ENCODE measurements at places on chromosomes 6 and 20. TPM values are rescaled to one million over a fixed set of nuclear protein-coding genes. Genes with fewer than 3 reads are reported as not detected.

DNA sequence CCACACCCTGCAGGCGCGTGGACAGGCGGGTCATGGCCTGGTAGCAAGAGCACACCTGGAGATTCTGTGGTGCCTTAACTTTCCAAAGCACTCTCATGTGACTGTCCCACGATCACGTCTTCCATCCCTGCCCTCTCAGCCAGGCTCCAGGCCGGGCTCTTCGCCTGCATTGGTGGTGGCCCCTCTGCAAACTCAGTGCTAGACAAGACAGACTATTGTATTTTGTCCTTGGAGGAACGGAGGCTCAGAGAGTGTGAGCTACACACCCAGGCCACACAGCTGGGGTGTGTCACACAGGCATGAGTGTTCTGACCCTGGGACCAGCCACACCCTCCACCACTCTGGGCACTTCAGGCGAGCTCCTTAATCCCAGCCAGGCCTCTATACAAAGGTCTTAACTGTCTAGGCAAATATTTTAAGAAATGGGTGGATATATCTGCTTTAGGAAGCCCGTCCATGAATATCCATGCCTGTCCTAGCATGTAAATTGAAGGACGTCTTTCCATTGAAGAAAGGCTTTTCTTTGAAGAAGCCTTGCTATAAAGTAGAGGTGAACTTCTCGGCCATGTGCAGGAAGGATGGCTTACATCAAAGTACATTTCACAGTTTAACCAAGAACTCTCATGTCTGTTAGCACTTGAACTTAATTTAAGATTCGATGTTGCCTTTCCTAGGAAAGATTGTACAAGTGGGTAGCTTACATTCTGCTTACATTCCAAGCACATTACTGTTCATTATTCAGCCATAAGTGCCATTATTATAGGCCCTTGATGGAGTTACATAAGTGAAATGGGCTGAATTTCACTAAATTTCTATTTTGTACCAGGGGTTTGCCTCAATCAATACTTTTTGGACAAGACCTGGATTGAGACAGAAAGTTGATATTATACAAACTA is 263.9 kb downstream of the DLL1 start:
- peak; percentile 87 for ATAC-seq

NFATC2 gene
- 0.76 TPM for total RNA-seq

CEP57L1 gene
- 7.6 TPM for total RNA-seq

- no peak for ATAC-seq
Measured at GRCh38 chr6:163346497-163346961, 68.0 kb upstream of the QKI start.

DNA sequence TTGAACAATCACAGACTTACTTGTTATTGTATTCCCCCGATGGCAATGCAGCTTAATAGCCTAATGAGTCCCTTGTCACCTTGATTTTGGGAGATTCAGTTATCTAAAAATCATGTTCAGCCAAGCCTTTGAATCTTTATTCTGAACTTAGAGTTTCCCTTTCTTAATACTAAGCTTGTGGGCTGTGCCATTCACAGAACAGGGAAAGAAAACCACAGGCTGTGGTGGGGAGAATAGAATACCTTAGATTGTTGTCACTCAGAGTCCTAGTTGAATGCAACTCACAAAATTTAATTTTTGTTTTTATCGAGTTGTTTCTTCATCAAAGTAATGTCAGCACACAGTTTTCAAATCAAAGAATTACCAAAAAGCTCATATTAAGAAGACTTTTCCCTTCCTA is 37.4 kb downstream of the RFPL4B start:
- ATAC-seq, result no peak

DNA sequence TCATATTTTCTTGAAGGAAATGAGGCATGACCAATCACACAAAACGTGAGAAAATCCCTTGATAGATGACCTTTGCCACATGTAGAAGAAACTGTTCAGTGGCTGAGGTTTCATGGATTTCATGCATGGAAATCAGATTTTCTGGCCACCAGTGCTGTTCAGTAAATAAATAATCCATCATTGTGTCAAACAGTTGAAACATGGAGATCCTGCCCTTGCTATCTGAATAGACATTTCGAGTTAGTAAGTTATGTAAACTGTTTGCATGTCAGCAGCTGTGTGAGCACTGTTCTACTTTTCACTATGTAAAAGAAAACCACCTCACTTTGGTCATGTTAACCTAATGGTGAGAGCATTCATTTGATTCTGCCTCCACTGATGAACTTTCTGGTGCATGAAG is 793.9 kb upstream of the EPHA7 start:
- no peak for ATAC-seq

TRIM10 gene
- total RNA-seq, result not detected

Measured in esophagus mucosa (tissue), 1 donor.